Astrocyte (in vitro differentiated cells and primary cell): ENCODE measurements at places on chromosomes 13 and 19. TPM values are rescaled to one million over a fixed set of nuclear protein-coding genes. Genes with fewer than 3 reads are reported as not detected.
A peak's percentile ranks its signal among the peaks of the same experiment; 100 is the strongest.

DNA sequence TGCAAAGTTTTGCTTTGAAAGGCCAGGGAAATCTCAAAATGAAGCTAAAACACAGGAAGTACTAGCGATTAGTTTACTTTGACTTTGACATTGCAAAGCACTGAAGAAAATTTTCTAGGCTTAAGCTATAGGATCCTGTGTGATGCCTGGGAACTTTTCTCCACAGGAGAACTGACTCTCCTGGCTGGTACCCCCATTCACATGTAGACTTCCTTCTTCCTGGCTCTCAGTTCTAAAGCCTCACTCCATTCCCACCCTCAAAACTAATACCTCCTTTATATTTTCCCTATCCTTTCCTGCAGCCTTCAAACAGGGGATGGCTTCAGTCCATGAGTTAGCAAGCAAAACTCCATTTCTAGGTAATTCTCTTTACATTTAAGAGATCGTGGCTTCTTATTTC is 189.5 kb downstream of the SLITRK1 start:
- no peak for DNase-seq
- no peaks in the 10 kb centered on the region for H3K27me3 ChIP-seq
- no peak overlapping the region for H3K4me3 ChIP-seq
- H3K36me3 ChIP-seq = no peaks in the 10 kb centered on the region
- H3K4me1 ChIP-seq = no peaks in the 10 kb centered on the region

DNA sequence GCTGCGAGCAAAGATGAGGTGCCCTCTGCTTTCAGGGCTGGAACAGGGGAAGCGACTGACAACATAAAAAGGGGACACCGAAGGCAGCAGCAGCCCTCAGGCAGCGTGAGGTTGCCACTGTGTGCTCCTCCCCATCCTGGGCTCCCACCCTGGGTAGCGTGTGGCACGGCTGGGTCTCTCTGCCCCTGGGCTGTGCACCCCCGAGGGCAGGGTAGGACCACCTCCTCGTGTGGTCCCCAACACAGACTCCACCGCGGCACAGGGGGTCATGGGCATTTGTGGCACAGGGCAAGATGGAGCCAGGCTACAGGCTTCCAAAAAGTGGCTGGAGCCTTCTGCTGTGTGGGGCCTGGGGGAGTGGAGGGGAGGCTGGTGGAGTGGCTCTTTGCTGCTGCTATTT is 6.5 kb upstream of the RSPH6A start:
- H3K4me3 ChIP-seq = no peak overlapping the region
- DNase-seq = no peak
- peaks cover 3% of the 10 kb centered on the region for H3K4me1 ChIP-seq
- no peaks in the 10 kb centered on the region for H3K27me3 ChIP-seq
- H3K27ac ChIP-seq = no peak overlapping the region

GRCh38 chr13:63249411-63250187 is 1834.0 kb upstream of the PCDH20 start:
- no peaks in the 10 kb centered on the region for H3K27me3 ChIP-seq
- H3K36me3 ChIP-seq = no peaks in the 10 kb centered on the region
- no peaks in the 10 kb centered on the region for H3K4me1 ChIP-seq
- no peak overlapping the region for H3K4me3 ChIP-seq

DNA sequence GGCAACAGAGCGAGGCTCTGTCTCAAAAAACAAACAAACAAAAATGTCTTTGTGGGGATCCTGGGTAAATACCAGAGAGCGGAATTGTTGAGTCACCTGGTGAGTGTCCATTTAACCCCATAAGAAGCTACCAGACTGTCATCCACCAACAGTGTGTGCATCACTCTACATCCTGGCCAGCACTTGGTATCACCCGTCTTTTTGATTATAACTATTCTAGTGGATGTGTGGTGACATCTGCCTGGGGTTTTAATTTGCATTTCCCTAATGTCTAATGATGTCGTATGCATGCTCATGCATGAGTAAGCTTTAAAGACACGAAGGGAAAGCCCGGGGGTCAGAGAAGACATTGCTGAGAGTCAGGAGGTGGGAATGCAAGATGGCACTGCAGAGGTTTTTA is 126.7 kb upstream of the MRI1 start:
- peaks cover 6% of the 10 kb centered on the region for H3K4me1 ChIP-seq
- no peaks in the 10 kb centered on the region for H3K36me3 ChIP-seq
- H3K27ac ChIP-seq = no peak overlapping the region
- H3K27me3 ChIP-seq = no peaks in the 10 kb centered on the region
- DNase-seq = no peak
- no peak overlapping the region for H3K4me3 ChIP-seq

DNA sequence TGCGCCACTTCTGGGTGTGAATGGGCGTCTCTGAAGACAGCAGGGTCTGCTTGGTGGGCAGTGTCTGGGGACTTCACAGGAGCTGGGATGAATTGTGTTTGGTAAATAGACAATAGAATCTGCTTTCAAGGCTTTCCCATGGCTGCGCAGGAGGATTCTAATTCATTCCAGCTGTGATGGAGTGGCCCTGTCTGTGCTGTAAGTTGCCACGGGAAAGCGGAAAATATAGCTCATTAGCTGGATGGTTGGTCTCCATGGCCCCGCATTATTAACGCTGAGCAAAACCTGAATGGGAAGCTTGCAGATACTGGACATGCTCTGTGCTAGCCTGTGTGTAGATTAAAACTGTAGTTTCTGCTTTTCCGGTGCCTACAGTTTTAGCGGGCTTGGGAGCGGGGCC is 15.6 kb upstream of the C1QTNF9 start:
- no peaks in the 10 kb centered on the region for H3K27me3 ChIP-seq
- no peak overlapping the region for H3K27ac ChIP-seq
- no peak for DNase-seq

- H3K4me3 ChIP-seq = no peak overlapping the region
- no peaks in the 10 kb centered on the region for H3K36me3 ChIP-seq
- H3K4me1 ChIP-seq = peaks cover 3% of the 10 kb centered on the region
- no peak for DNase-seq
Observed at GRCh38 chr13:99976575-99976974, 5.0 kb upstream of the ZIC5 start.

DNA sequence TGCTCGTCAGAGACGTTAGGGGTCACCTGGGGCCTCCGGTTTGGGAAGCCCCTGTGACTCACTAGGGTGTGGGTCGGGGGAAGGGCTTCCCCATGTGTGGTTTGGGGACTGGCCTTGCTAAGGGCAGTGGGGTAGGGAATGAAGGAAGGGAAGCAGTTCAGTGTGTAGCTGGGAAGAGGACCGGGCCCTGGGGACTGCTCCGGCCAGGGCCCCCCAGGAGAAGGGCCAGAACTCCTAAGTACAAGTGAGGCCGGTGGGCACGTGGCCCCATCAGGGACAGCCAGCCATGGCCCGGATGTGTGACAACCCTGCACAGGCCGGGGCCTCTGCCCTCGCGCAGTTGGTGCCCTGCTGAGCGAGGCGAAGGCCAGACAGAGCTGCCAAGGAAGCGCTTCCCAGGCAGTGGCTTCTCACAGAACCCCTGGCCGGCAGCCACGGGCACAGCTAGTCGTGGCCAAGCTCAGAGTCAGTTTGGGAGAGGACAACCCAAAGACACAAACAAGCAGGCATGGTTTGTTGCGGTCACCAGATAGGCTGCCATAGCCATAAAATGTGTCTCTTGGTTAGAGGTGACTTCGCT is 25.7 kb downstream of the TEX29 start:
- peaks cover 5% of the 10 kb centered on the region for H3K4me1 ChIP-seq
- H3K4me3 ChIP-seq = no peak overlapping the region
- H3K27me3 ChIP-seq = no peaks in the 10 kb centered on the region
- no peak overlapping the region for H3K27ac ChIP-seq
- H3K36me3 ChIP-seq = no peaks in the 10 kb centered on the region

DNA sequence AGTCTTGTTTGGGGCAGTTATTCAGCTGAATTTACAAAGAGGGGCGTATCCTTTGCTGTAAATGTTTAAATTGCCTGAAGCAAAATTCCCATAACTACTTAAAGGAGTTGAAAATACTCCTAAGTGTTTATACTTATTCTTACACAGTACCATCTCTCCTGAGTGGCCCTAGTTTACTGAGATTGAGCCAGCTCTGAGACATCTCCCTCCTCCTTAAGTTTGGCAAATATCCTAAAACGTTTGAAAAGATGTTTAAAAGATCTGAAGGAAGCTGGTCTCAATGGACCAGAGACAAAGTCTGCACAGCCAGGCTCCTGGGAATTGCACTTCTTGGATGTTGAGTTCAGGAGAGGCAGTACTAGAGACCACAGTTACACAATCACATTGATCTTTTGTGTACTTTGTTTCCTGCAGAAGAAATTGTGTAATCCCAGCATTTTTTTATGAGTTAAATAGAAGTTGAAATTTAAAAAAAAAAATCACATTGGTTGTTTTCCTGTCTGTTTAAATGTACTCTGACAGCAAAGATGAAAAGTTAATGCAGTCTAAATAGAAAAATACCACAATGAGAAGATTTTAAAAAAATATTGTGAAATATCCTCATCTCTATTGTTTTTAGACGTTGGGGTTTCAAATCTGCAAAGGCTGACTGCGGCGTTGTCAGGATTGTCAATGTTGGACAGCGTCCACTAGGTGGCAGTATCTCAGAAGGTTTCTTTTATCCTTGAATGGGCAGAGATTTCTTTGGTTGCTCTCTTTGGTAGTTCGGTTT is 20.7 kb downstream of the TNFSF11 start:
- H3K4me1 ChIP-seq = no peaks in the 10 kb centered on the region
- no peak overlapping the region for H3K27ac ChIP-seq
- no peaks in the 10 kb centered on the region for H3K36me3 ChIP-seq
- no peak overlapping the region for H3K4me3 ChIP-seq

GRCh38 chr19:54302257-54302656 is 10.7 kb downstream of the LILRA5 start:
- no peak overlapping the region for H3K4me3 ChIP-seq
- no peaks in the 10 kb centered on the region for H3K36me3 ChIP-seq
- no peaks in the 10 kb centered on the region for H3K4me1 ChIP-seq
- H3K27me3 ChIP-seq = no peaks in the 10 kb centered on the region

GRCh38 chr13:84641491-84641890 is 759.2 kb upstream of the SLITRK1 start:
- H3K36me3 ChIP-seq = no peaks in the 10 kb centered on the region
- H3K4me3 ChIP-seq = no peak overlapping the region
- H3K4me1 ChIP-seq = peaks cover 14% of the 10 kb centered on the region
- no peaks in the 10 kb centered on the region for H3K27me3 ChIP-seq
- peak; percentile 85 for DNase-seq
- H3K27ac ChIP-seq = peak overlapping the region; percentile 67

DNA sequence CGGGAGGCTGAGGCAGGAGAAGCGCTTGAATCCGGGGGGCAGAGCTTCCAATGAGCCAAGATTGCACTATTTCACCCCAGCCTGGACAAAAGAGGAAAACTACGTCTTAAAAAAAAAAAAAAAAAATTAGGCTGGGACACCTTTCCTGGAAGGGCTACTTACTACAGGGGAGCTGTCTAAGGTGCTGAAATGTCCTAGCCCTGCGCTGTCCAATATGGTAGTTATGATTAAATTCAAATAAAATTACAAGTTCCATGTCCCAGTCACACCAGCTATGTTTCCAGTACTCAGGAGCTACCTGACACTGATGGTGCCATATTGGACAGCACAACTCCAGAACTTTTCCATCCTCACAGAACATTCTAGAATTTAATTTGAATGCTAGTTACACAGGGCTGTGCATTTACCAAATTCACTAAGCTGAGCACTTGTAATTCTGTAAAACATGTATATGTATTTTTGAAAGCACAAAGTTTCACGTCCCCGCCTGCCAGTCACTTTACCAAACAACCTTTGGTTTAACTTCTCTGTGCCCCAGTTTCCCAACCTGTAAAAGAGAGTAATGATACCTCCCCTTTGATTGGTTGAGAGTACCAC is 9.2 kb upstream of the ZSCAN22 start:
- H3K36me3 ChIP-seq = peaks cover 21% of the 10 kb centered on the region
- no peaks in the 10 kb centered on the region for H3K27me3 ChIP-seq
- no peak overlapping the region for H3K4me3 ChIP-seq
- no peak overlapping the region for H3K27ac ChIP-seq
- peak; percentile 47 for DNase-seq
- H3K4me1 ChIP-seq = no peaks in the 10 kb centered on the region

DNA sequence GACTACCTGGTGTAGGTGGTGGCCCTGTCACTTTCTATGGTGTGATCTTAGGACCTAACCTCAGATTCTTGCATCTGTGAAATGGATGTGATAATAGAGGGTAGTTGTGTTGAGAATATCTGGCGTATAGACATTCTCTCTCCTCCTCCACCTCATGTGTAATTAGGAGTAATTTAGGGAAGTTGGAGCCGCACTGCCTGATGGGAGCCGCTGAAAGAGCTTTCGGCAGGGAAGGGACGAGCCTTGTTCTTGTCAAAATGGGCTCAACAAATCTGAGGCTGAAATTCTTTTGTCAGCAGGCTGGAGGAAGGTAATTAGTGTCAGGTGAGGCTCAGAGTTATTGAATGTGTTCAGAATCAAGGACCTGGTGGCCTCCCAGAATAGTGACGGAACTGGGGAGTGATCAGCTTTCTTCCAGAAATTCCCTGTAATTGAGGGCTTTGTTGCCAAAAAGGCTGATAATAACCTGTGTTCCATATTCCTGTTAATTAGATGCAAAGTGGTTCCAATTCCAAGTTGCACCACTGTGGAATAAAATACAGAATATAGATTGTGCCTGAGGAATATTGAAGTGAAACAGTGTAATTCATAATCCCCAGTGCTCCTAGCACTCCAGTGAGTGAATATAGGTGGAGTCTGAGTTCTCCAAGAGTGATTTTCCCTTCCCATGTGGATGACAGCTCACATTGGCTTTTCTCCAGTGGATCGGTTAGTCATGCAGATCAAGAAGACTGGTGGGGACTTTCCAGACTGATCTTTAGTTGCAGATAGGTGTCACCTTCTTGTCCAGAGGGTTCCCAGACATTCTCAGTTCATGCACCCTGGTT is 47.5 kb downstream of the SPATA13 start:
- no peaks in the 10 kb centered on the region for H3K36me3 ChIP-seq
- H3K4me3 ChIP-seq = no peak overlapping the region
- peak; percentile 86 for DNase-seq

DNA sequence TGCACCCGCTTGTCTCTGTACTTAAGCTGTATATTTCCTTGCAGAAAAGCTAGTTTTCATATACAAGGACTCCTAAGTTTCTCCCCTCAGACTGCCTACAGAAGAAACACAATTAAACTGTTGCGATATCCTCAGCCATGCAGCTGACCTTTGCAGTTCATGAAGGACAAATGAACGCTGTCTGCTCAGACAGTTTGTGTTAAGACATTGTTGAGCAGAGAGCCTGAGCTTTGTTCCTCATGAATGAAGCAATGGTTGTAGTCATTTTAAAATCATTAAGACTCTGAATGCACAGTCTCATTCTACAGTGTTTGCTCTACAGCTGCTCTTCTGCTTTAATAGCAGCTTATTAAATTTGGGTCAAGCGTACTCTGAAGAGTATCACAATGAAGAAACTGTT is 23.2 kb upstream of the MAB21L1 start:
- no peaks in the 10 kb centered on the region for H3K4me1 ChIP-seq
- no peak overlapping the region for H3K27ac ChIP-seq
- H3K4me3 ChIP-seq = no peak overlapping the region
- H3K27me3 ChIP-seq = no peaks in the 10 kb centered on the region
- DNase-seq = no peak

GRCh38 chr13:94140511-94140910 is 339.0 kb downstream of the DCT start:
- DNase-seq = no peak
- H3K36me3 ChIP-seq = no peaks in the 10 kb centered on the region
- no peaks in the 10 kb centered on the region for H3K27me3 ChIP-seq
- H3K4me1 ChIP-seq = no peaks in the 10 kb centered on the region

The DZIP1 gene
- total RNA-seq = 49.2 and 52.4 TPM in 2 replicates

The KLF5 gene
- total RNA-seq = 13.8 and 21.4 TPM in 2 replicates

The CPT1C gene
- total RNA-seq = 33.3 and 33.6 TPM in 2 replicates

The SYNE4 gene
- 0.53 and 1.1 TPM in 2 replicates for total RNA-seq

The RNF113B gene
- not detected in 2 replicates for total RNA-seq

The MBD3L2 gene
- 0.57 TPM in 1 of 2 replicates, not detected in the other for total RNA-seq
